NCI-H1105 treated with DMSO at 0.1 percent for 48 hours (cell line): ENCODE measurements at places on chromosomes 2 and 18.

DNA sequence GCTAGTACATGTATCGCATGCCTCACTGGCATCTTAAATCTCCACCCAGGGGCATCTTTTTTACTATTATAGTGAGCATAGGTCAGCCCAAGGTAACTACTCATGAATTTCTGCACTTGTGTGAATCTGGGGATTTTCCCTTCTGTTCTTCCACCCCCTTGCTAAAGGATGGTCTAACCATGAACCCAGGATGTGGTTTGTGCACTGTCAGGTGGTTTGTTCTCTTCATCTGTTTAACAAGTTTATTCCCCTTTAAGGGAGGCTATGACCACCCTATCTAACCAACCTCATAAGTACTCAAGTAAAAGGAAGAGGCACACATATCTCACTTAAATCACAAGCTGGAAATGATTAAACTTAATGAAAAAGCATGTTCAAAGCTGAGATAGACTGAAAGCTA, 243.0 kb downstream of the RPRM start:
- DNase-seq: no peak

DNA sequence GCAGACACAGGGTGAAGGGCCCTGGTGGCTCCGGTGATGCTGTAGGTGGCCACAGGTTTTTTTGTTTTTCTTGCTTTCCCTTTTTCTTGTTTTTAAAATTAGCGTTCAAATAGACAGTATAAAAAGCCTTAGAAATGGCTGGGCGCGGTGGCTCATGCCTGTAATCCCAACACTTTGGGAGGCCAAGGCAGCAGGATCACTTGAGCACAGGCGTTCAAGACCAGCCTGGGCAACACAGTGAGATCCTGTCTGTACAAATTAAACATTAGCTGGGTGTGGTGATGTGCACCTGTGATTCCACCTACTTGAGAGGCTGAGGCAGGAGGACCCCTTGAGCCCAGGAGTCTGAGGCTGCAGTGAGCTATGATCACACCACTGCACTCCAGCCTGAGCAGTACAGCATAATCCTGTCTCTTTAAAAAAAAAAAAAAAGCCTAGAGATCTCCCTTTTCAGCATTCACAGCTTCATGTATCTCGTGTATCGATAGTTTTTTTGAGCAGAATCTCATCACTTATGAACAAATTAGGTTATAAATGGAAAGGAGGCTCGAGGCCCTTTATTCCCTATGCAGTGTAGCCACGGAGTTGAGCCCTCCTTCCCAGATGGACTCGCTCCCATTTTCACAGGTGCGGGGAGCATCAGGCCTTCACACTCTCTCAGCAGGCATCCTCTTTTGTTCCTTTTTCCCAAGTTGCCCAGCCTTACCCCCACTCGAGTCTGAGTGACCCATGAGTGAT, 50.8 kb downstream of the EMILIN2 start:
- no peak for DNase-seq

- DNase-seq: no peak
Observed at GRCh38 chr2:177673602-177674595, 281.3 kb downstream of the AGPS start.

DNA sequence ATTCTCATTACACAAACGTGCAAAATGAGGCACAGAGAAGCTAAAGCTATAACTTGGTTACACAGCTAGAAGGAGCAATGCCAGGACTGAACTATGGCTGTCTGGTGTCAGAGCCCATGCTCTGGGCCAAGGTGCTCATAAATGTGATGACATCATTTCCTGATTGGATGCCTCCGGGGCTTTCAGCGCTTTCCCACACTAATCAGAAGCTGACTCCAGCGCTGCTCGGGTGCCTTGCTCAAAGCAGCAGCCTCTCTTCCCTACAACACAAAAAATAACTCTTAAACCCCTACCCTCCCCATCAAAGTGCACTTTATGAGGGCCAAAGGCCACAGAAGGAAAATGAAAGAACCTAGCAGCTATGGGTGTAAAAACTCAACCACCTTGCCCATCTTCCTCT, 90.7 kb downstream of the STK39 start:
- DNase-seq: no peak

DNA sequence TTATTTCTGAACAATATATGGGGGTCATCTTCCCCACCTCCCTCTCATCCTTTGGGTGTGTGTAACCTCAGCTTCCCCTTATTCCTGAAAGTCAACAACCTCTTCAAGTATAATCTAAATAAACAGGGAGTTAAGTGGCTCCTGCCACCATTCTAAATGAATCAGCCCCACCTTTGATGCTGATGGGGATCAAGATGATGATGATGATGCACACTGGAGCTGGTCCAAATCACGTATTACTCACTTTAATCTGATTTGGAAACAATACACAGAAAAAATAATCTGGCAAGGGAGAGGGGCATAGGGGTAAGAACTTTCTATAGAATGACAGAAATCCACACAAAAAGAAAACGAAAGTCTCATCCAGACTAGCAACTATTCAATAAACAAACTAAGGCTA, 7.1 kb downstream of the ACVR1 start:
- DNase-seq: no peak

DNA sequence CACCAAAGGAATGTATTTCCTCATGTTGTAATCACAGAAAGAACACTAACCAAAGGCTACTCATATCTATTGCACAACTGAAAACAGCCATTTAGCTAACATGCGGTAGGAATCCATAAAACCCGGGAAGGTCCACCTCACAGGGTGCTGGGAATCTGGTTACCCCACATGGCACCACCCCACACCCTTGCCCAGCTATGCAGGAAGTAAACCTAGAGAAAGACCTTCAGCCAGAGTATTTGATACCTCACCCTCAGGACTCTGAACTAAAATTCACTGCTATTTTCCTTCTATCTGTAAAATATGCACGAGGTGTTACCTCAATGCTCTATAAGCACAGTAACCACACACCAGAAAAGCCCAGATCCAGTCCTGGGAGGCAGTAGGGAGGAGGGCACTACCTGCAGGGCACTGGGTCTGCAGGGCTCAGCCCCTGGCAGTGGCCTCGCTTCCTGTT, 45.8 kb downstream of the PTPN2 start:
- no peak for DNase-seq

GRCh38 chr18:58544616-58545337, 84.1 kb downstream of the ALPK2 start:
- no peak for DNase-seq

DNA sequence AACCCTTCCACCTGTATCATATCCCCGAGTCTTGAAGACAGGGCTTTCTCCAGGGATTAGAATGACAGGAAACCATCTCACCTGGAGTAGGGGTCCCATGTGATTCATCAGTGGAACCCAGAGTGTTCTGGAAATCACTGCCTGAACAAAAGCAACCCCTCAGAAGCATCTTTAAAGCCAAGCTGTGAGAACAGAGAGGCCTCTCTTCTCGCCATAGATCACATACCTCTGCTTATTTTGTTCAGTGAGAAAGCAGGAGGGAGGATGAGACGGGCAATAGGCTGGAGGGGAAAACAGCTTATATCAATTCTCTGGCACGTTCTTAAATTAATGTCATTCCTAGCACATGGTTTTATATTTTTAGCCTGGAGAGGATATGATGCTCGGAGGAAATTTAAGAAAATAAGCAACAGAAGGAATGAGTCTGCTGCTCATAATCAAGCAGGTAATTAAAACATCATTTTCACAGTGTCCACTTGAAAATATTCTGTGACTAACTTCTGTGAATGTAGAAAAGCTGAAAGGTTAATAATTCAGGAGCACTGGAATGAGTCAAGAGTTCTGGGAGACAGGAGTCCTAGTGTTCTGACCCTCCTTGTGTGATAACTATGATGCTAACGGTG, 213.6 kb upstream of the SP5 start:
- DNase-seq: no peak
